ENCODE measurements at places on chromosomes 7 and 10.

DNA sequence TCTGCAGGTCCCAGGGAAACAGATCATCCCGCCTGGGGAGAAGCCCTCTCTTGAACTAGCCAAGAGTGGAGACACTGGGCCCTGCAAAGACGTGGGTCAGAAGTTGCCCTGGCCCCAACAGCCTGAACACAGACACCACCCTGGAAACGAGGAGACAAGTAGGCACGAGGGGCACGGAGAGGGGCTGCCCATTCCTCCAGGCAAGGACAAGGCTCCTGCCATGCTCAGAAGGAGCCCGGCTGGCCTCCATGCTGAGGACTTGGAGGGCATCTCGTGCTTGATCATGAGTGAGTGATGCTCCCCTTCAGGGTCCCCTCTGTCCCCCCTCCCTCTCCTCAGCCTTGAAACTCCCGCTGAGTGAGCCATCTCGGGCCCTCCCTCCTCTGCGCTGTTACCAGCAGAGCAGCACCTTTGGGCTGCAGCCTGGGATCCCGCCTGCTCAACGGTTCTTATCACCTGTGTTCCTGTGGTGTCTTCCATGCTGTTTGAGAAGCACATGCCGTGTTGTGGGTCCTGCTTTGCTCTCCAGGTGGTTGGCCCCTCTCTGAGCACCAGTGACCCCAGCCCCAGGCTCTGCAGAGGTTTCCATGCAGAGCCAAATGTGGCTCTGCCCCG is 544.3 kb downstream of the TCERG1L start:
- no peak for DNase-seq

DNA sequence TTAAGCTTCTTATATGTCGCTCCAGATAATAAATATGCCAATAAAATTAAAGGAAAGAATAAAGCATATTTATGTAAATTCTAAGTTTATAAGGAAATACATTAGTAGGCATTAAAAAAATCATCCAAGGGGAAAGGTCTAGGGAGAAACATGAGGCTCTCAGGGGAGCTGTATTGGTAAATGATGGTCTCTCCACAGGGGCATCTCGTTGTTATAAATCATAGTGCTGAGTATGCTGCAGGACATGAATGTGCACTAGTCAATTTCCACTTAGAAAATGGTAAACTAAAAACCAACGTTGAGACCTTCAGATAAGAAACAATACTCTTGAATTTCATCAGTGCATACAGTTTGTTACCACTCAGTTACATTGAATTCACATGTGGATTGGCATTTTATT is 194.0 kb upstream of the AHR start:
- no peak for DNase-seq

DNA sequence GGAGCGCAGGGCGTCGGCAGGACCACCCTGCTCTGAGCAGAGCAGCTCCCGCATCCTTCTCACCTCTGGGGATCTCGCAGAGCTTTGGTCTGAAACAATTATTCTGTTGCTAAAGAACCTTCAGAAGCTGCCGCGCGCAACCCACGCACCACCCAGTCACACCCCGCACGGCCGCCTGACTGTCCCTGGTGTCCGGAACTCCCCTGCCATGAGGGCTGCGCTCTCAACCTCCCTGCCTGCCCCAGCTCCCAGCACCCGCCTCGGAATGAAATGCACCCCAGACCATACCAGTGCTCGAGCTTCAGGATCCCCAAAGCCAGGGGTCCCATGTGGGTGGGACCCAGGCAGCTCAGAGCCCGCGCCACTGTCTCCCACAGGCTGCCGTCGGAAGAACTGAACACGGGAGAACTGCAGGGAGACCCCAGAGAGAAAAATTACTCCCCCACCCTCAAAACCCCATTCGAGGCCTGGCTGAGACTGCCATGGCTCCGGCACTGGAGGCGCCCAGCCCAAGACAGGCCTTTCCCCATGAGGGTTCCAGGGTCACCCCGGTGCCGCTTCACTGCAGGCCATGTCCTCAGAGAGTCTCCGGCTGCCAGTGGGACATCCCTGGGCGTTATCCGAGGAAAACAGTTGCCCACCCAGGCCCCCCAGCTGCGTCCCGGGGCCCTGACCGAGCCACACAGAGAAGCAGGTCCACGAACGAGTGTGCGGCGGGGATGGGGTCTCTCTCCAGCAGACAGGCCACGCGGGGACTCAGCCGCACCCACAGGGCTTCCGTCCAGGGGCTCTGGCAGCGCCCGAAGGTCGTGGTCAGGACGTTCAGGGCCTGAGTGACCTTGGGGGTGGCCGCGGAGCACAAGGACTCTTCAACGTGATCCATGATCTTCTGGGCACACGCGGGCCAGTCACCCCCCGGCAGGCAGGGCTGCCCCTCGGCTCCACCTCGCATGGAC is 12.1 kb downstream of the BRAT1 start:
- no peak for DNase-seq

DNA sequence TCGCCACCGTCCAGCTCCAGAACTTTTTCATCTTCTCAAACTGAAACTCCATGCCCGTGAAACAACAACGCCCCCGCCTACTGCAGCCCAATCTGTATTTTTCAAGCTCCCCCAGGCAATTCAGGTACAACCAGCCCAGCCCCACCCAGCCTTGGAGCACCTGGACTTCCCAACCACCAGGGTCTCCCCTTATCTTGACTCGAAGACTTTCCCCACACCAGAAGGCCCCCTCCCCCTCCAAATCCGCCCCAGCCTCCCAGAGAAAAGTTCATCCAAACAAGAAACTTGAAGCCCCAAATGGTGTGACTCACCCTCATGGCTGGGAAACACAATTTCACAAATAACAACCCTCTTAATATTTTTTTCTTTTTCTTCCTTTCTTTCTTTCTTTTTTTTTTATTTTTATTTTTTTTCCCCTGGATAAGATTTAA is 10.6 kb downstream of the ZCCHC24 start:
- DNase-seq, result no peak

- DNase-seq, result no peak
Observed at GRCh38 chr10:121615836-121616235, 17.6 kb upstream of the FGFR2 start.

- no peak for DNase-seq
Observed at GRCh38 chr7:94848531-94848930, 58.9 kb upstream of the PPP1R9A start.

DNA sequence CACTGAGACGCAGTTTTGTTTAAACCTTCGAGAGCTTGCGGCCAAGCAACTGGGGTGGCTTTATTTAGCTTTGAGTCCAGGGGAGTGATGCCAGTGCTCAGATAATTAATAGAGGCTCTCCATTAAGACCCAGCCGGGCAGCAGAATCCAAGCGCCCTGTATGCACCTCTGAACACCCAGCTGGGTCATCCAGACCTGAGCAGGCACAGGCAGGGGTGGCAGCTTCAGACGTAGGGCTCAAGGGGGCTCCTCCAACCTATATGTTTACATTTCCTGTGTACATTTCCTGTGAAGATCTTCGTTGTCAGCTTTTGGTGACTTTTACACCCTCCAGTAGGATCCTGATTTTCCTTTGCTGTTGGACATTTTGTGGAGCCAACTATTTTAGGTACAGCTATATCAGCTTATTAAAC is 719.5 kb downstream of the LRMDA start:
- no peak for DNase-seq

DNA sequence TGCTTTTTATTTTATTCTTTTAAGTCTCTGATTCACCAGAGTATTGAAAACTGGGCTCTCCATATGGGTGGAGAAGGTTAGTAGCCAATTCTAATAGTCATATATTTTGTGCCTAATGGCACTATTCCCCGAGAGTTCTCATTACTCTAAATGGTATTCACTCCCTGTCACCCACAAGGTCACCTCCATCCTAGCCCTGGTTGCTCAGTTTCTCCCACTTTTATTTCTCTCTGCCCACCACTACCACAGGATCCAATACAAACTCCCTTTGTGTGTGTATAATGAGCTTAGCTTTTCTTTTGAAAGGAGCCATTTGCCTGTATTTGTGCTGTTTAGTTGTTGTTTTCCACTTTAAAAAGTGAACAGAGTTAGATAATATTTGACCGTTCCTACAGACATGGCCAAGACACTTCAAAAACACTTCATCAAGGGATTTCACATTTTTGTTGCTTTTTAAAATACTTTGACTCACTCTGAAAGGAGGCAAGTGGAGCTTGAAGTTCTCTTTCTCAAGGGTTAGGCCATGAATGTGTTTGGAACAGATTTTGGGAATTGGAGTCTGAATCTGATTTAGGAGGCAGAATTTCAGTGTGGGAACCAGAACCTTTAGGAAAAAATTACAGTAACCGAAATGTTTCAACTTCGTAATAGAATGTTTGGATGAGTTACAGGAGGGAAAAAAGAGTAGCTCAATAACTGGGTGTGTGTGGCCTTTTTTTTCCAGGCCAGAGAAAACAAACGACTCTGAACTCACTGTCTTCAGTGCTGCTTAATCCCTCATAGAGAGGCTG is 321.3 kb downstream of the BICC1 start:
- no peak for DNase-seq

- no peak for DNase-seq
Observed at GRCh38 chr7:42456756-42457276, 219.8 kb upstream of the GLI3 start.

GRCh38 chr7:90267263-90267858 is 22.4 kb downstream of the CFAP69 start:
- no peak for DNase-seq

Data from activated naive CD4-positive, alpha-beta T cell (primary cell).